ENCODE measurements at places on chromosomes 5 and 9.

- DNase-seq = no peak
These were observed 97.8 kb upstream of the WWC1 start for GRCh38 chr5:168193493-168194250.

DNA sequence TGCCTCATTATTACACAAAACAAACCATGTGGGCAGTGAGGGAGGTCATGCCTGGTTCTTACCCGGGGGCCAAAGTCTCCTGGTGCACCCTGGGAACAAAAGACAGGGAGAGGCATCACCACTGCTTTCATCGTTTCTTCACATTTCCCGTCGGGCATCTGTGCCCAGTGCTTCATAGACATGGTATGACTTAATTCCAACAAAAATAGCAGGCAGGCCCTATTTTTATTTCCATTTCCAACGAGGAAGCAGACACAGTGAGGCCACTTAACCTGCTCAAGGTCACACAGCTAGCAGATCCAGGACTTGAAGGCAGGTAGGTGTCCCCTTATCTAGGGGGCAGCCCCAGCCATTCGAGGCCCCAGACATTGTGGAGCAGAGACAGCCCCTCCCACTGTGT, 34.6 kb upstream of the PHYKPL start:
- no peak for DNase-seq

- DNase-seq = no peak
These were observed 20.0 kb upstream of the C9 start for GRCh38 chr5:39384271-39384670.

DNA sequence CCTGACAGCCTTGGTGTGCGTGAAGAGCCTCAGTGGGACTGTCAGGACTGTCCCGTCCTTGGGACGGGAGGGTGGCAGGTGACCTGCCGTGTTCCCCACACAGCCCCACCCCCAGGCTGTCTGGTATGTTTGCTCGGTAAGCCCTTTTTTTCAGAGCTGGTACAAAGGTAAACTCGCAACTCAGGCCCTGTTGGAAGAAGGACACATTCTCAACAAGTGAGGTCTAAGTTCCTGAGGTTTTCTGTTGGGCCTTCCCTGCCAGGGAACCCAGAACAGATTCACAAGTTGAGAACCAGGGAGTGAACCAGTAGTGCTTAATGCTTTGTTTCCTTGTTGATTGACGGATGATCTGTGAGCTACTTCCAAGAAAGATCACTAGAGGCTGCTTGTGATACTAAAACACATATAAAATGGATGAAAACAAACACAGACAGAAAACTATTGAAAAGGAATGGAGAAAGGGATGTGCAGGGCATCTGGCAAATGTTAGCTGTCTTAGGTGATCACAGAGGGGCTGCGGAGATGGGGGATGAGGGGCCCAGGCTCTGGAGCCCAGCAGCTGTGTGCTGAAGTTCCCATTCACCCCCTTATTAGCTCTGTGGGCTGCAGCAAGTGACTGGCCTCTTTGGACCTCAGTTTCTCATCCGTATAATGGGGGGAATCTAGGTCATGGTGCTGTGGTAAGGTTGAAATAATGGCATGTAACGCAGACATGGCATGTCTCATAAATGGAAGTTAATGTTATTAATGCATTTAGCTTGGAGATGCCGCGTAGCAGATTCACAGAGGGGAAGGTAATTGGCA, 2.7 kb downstream of the NDST1 start:
- no peak for DNase-seq

- DNase-seq = peak; percentile 17
These were observed 54.4 kb downstream of the MRPL36 start for GRCh38 chr5:1745123-1745795.

DNA sequence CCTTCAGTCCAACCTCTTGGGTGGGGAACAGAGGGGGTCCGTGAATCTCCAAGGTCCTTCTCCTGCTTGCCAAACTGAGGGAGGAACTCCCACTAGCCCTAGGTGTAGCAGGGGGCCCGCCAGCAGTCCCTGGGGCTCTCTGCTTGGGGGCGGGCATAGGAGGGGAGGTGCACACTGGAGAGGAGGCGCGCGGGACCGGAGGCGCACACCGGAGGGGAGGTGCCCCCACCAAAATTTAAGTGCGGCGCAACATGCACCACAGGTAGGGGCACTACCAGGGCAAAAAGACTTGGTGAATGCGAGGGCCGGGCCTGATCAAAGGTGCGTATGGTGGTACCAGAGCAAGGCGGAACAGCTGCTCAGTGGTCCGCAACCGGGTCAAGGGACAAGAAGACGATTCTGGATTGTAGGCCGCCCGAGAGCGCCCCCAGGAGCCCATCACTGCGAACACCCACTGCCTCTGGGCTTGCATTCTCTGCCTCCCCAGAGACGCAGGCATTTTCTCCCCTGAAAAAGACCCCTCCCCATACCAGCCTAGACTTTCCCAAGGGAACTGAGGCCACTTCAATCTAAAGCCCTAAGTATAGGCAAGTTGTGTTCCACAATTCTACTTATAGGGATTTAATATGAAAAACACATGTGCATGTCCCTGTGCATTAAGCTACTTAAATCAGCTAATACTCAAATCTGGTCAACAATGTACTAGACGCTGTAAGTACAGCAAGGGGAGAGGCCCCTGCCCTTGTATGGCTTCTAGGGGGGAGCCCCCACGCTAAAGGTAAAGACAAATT, 50.6 kb downstream of the TGFBI start:
- DNase-seq = no peak

- peak; percentile 36 for DNase-seq
These were observed 1.0 kb downstream of the TLE4 start for GRCh38 chr9:79572608-79573411.

- no peak for DNase-seq
These were observed 85.2 kb downstream of the MUSK start for GRCh38 chr9:110753731-110754231.

- DNase-seq = no peak
These were observed 21.7 kb upstream of the FAT2 start for GRCh38 chr5:151612689-151613427.

DNA sequence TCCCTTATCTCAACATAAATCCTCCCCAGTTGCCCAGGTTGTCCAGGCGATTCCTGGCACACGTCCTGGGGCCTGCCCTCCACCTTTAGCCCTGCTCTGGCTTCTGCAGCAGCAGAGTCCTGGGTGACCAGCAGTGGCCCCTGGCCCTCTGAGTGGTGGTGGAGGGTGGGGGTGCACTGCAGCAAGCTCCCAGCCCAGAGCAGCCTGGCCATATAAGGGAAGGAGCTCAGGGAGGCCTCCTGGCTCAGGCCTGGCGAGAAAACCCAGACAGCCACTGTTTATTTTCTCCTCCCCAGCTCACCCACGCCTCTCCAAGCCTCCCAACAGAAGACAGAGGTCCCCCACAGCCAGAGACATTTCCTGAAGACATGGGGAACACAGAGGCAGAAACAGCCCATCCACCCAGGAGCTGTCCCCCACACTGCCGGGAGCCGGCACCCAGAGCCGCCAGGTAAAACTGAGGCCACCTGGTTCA, 44.7 kb upstream of the IL17B start:
- no peak for DNase-seq
